Stimulated activated CD8-positive, alpha-beta memory T cell treated with anti-CD3 and anti-CD28 coated beads, Interleukin-4, amount 100 ng/mL, for 4 hours (primary cell): ENCODE measurements at places on chromosomes 2 and 18.

DNA sequence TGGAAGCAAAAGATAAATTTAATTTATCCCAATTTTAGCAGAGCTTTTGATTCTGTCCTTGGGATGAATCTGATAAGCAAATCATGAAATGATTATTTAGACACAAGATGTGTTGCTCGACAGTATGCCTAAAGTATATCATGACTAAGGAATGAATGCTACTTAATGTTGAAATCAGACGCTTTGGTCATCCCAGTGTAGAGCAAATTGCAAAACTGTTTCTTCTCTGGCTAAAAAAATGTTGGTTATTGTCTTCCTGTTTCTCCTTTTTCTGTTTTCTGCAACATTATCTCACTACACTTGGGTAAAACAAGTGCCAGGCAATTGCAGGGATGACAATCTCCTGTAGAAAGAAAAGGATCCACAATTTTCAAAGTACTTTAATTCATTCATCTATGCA lies 66.4 kb downstream of the BABAM2 start:
- DNase-seq = no peak

GRCh38 chr2:30643674-30644073 lies 163.6 kb downstream of the CAPN13 start:
- no peak for DNase-seq

DNA sequence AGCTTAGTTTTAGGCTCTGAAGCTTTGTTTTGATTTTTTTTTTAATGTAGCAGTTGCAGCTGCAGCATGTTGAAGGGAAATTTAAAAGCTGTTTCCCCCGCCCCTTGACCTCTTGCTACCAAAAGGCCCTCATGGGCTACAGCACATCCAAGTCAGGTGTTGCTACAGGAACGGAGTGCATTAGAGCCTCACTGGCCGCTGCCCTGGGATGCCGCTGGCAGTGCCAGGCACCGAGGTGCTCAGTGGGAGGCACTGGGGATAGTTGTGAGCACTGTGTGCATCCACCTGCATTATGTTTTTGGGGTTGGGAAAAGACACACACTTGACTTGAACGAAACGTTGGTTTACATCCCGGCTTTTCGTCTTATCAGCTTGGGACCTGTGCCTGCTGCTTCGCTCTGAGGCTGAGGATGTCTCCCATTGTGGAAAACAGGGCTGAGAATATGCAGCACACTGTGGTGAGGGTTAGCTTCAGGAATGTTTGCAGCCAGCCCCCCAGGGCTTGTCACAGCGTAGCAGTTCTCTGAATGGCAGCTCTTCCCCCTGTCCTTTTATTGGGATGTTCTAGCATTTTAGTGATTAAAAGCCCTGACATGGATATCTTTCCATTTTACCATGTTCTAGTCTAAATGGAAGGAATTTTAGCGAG lies 24.1 kb downstream of the DCDC2C start:
- DNase-seq = no peak

DNA sequence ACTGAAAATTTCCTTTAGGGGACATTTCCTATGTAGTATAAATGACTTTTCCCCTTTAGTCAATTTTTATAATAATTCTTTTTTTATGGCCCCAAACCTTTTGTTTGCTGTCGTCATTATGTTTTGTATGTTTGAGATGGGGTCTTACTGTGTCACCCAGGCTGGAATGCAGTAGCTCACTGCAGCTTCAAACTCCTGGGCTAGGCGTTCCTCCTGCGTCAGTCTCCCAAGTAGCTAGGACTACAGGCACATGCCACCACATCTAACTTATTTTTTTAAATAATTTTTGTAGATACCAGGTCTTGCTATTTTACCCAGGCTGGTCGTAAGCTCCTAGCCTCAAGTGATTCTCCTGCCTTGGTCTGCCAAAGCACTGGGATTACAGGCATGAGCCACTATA lies 30.8 kb upstream of the GALM start:
- no peak for DNase-seq

GRCh38 chr2:40450796-40451430 lies 977 bp downstream of the SLC8A1 start:
- DNase-seq = no peak

GRCh38 chr2:120890566-120891360 lies 155.1 kb downstream of the GLI2 start:
- DNase-seq = no peak

GRCh38 chr2:147800316-147800715 lies 44.5 kb upstream of the ACVR2A start:
- DNase-seq = no peak

- DNase-seq = no peak
Observed at GRCh38 chr18:42436222-42436765, 481.3 kb downstream of the PIK3C3 start.

DNA sequence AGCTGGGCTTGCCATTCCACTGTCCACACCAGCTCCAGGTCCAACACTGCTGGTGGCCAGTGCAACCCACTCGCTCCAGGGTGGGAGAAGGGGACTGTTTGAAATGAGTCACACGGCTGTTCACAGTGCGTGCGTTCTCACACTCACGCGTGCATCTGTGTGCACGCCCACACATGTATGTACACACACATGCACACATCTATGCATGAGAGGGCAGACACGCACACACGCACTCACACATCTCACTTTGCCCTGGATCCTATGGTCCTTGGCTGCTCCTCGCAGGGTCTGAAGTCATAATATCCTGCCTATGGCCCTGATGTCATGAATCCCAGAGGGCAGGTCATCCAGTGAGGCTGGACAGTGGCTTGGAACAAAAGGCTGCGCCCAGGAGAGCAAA lies 182.8 kb downstream of the EIPR1 start:
- no peak for DNase-seq

- no peak for DNase-seq
Observed at GRCh38 chr2:121690095-121690494, 40.8 kb upstream of the CLASP1 start.

- no peak for DNase-seq
Observed at GRCh38 chr2:113175736-113176695, 2.2 kb downstream of the PSD4 start.

DNA sequence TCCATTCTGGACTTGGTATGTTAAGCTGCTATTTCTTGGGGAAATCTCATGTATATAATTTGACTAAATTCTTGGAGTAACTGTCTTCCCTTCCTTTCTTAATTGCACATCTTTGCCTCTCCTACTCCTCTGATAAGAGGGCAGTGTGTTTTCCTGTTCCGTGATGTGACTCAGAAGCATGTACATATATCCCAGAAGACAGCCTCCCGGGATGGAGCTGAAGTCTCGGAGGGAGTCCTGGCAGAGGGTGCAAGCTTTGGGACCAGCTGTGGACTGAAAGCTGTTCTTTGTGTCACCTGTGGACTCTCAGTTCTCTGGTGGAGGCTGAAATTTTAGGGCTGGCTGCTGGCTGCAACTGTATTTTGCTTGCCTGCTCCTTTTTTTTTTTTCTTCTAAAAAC lies 54.7 kb upstream of the MGAT5 start:
- no peak for DNase-seq

GRCh38 chr2:215615803-215616174 lies 179.9 kb upstream of the FN1 start:
- no peak for DNase-seq
